ENCODE measurements at places on chromosomes 1 and 21.

GRCh38 chr1:11877074-11877473, 18.3 kb upstream of the NPPB start:
- no peak for DNase-seq

- DNase-seq: no peak
Measured at GRCh38 chr1:162966613-162967012, 102.5 kb upstream of the RGS4 start.

- no peak for DNase-seq
Measured at GRCh38 chr1:83901547-83902155, 97.3 kb downstream of the TTLL7 start.

GRCh38 chr1:6054596-6054995, 8.9 kb downstream of the KCNAB2 start:
- DNase-seq: no peak

- no peak for DNase-seq
Measured at GRCh38 chr1:187477103-187477502, 648.4 kb downstream of the PLA2G4A start.

DNA sequence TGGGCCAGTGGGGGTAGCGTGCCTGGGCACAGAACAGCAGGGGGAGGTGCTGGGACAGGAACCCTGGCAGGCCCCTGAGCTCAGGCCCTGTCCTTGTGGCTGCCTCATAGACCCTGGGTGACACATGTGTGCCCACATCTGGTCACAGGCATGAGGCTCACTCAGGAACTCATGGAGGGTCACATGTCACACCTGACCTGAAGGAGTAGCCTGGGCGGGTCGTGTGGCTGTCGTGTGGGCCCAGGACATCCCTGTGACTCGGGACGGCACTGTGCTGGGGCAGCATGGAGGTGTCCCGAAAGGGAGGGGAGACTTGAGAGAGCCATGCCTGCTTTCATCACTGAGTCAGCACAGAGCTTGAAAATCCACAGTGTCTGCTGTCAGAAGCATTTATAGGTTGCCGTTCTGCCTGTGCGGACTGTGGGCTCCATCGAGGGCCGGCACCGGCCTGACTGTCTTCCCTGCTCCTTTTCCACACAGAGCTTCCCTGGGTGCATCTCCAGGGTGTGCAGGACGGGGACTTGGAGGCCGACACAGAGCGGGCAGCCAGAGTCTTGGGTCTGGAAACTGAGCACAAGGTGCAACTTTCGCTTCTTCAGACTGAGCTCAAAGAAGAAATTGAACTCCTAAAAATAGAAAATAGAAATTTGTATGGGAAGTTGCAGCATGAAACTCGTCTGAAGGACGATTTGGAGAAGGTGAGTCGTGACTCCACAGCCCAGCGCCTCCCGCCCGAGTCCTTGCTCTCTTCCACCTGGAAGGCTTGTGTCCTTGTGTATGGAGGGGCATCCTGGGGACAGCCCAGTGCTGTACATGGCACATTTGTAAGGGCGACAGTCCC, 32.8 kb downstream of the PCNT start:
- DNase-seq: no peak

DNA sequence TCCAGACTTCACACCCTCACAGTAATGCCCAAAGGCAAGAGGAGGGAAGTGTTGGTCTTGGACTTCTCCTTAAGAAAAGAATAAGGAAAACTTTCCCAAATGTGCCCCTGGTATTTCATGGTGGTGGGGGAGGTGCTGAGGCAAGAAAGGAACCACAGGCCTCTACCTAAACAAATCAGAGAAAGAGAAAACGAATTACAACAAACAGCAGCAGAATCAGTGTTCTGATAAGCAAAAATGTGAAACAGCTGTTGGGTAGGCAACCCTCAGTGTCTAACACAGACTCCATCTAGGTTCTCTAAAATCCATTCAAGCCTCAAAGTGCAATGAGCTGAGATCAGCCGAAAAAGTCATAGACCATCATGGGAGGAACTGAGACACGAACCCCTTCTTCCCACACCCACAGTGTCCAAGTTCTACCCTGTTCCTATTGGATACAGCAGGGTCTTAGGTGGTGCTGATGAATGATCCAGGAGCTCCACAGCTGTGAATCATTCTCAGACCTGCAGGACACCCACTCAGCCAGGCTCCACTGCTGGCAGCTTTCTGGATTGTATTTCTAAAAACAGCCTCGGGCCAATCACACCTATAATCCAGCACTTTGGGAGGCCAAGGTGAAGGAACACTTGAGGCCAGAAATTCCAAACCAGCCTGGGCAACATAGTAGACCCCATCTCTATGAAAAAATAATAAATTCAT, 149.1 kb downstream of the PLPP3 start:
- no peak for DNase-seq

GRCh38 chr1:90074566-90074965, 79.7 kb downstream of the ZNF326 start:
- no peak for DNase-seq

DNA sequence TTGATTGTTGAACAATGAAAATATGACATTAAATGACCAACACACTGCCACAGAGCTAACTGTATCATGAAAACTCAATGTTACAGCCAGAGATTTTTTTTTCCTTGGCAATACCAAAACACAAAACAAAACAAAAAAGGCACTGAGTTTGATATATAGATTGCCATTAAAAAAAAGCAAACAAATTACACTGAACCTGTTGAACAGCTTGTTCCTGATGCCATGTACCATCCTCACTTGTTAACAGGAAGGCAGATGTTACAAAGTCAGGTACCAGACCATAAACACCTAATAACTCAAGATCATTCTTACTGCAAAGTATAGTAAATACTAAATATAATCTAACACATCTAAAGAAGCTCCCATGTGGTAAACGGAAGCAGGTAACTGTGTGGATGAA, 75.2 kb downstream of the ZNF644 start:
- DNase-seq: no peak

- peak; percentile 68 for DNase-seq
Measured at GRCh38 chr21:41112740-41113692, 54.9 kb upstream of the BACE2 start.

DNA sequence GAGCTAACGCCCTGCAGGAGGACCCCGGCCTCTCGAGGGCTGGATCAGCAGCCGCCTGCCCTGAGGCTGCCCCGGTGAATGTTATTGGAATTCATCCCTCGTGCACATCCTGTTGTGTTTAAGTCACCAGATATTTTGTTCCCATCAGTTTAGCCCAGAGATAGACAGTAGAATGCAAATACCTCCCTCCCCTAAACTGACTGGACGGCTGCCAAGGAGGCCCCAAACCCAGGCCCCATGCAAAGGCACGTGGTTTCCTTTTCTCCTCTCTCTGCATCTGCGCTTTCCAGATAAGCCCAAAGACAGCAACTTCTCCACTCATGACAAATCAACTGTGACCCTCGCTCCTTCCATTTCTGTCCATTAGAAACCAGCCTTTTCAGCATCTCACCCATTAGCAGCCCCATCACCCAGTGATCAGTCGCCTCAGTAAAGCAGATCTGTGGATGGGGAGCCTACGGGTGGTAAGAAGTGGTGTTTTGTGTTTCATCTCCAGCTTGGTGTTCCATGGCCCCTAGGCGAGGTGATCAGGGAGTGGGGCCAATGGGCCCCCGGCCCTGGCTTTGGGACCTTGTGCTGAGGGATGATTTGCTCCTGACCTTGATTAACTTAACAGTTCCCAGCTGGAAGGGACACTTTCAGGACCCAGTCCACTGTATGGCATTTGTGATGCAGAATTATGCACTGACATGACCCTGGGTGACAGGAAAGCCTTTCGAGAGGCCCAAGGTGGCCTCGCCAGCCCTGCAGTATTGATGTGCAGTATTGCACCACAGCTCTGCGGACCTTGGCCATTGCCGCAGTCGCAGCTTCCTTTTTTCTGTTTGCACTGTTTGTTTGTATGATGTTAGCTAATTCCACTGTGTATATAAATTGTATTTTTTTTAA, 5.2 kb downstream of the NPPA start:
- no peak for DNase-seq
